Effector memory CD8-positive, alpha-beta T cell (primary cell): ENCODE measurements at places on chromosomes 3 and 15.
A peak's percentile ranks its signal among the peaks of the same experiment; 100 is the strongest.

GRCh38 chr3:3134750-3135448, 8.2 kb downstream of the TRNT1 start:
- DNase-seq, result no peak

DNA sequence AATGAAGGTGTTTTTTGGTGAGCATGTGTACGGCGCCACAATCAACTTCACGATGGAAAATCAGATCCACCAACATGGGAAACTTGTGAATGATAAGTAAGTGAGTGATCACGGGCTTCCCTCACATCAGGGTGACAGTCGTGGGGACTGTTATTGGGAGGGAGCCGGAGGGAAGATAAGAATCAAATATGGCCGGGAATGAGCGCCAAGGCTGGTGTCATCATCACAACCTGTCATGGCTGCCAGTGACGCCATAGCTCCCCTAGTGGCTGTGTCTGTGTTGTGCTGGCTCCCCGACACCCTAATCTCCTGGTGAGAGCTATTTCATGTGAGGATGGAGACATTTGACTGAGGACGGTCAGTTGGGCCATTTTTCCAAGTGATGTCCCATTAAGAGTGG, 168.5 kb downstream of the SV2B start:
- no peak for DNase-seq

DNA sequence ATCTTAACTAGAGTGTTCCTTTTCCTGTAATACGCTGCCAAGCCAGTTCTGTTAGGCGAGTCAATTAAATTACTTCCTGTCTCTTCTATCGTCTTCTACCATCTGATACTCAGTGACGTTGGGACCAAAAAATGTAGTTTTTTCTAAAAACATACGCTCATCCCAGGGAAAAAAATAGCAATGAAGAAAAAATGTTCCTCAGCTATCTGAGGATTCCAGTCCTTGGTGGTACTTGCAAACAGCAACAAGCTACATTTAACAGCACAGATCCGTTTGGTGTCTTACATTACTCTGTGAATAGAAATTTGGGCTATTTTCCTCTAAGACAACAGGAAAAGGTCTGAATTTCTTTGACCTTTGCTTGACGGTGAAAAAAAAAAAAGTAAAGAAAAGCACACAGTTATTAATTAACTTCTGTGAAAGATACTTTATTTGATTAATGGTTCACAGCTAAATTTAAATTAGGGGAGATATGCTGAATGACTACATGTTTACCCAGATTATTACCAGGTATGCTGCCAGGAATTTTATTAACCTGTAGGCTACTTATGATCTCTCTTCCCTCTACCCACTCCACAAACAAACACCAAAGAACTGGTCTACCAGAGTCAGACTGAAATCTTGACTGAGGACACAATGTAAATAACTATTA, 254.4 kb upstream of the ZPLD1 start:
- DNase-seq, result no peak

DNA sequence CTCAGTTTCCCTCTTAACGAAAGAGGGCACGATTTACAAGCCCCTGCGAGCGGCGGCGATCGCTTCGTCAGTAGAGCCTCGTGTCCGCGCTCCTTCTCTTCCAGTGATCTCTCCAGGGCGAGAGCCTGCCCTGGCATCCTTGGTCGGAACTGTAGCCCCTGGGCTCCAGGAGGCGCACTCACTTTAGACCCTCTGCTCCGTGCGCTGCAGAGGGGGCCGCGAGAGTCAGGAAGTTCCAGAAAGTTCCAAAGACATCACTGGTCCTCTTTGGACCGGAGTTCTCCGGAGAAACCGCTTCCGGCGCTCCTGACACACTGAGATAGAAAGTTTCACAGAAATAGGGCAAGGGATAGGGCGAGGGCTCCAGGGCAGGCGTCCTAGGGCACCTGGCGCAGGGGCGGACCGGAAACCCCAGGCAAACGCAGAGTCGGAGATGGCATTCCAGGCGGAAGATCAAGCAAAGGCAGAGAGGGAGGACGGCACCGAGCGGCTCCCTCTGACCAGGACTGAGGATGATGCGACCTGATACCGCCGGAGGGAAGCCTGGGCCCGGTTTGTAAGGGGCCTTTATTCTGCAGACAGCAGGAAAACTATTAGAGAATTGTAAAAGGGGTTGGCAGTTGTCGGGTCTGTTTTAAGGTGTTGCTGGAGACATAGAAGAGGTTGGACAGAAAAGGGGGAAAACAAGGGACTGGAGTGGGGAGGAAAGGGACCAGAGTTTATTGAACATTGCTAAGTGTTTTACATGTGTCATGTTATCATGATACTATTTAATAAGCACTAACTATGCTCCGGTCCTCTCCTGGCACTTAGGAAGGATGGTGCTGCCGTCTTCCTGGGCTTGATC, 1.3 kb upstream of the CPEB1 start:
- DNase-seq, result no peak

GRCh38 chr3:34863485-34863884, 775.8 kb upstream of the ARPP21 start:
- no peak for DNase-seq

- DNase-seq, result no peak
Observed at GRCh38 chr15:62164014-62164395, 1.1 kb downstream of the C2CD4B start.

- no peak for DNase-seq
Observed at GRCh38 chr3:67198374-67198773, 200.3 kb downstream of the KBTBD8 start.

DNA sequence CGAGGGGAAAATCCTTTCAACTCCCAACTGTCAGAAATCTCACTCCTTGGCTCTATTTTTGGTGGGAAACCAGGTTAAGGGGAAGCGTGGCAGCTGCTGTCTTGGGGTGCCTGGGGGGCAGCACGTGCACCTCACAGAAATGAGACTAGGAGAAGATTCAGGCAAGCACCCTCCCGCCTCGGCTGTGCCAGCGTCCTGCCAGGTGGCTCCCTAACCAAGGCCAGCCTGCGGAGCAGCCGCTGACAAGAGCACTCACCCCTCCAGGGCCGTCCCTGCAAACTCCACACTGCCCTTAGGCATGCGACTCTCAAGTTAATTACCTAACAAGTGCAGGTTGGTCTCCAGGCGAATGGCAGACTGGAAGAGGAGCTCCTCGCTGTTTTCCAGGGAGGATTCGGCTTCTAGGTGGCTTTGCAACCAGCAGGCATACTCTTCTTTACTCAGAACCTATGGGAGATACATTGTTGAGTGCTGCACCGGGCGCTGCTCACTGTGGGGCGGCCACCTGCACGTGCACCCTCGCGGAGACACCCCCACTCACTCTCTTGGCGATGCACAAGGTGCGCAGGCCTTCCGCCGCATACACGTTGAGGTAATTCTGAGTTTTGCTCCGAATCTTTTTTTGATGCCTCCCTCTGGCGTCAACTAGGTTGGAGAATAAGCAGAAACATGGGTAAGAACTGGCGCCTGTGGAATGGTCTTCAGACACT, 155.3 kb downstream of the ATP10A start:
- no peak for DNase-seq

GRCh38 chr3:155852341-155852740, 1.9 kb downstream of the SLC33A1 start:
- DNase-seq, result no peak

DNA sequence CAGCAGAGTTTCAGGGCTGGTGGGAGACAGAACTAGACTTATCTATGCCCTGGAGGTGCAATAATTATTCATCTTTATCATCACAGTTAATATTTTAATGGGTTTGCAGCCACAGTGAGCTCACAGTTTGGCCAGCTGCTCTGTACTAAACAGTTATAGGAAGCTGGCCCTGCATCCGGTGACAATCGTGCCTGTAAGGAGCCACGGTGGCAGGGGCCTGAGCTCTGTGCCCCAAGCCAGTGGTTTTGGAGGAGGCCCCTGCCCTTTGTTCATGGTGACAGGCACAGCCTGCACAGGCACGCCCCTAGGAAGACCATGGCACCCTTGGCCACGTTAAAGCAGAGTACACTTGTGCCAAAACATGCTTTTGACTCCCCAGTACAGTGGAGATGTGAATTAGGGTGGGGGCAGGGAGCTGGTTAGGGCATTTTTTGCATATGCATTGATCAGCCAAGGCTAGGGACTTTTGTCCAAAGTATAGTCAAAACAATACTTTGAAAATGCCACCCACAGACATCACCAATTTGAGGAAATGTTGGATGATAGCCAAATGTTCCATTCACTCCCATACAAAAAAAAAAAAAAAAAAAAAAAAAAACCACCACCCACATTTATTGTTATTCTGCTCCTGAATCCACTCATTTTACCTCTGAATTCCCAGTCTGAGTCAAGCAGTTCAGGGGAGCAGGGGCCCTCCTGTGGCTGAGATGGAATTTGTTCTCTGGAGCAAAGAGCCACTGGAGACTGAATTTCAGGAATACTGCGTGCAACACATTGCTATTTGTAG, 3.4 kb upstream of the RFTN1 start:
- DNase-seq, result peak; percentile 25

DNA sequence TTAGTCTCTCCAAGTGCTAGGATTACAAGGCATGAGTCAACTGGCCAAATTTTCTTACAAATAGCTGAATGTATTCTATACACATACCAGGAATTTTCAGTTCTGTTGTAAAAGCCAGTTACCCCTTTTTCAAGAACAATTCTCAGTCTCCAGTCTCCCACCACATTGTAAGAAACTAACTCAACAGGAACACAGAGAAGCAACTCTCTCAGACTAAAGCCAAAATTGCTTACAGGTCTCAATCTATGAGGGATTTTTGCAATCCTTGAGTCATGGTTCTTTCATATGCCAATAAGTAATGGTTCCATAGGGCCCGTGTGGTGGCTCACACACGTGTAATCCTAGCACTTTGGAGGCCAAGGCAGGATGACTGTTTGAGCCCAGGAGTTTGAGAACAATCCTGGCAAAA, 8.5 kb downstream of the IP6K2 start:
- DNase-seq, result no peak

DNA sequence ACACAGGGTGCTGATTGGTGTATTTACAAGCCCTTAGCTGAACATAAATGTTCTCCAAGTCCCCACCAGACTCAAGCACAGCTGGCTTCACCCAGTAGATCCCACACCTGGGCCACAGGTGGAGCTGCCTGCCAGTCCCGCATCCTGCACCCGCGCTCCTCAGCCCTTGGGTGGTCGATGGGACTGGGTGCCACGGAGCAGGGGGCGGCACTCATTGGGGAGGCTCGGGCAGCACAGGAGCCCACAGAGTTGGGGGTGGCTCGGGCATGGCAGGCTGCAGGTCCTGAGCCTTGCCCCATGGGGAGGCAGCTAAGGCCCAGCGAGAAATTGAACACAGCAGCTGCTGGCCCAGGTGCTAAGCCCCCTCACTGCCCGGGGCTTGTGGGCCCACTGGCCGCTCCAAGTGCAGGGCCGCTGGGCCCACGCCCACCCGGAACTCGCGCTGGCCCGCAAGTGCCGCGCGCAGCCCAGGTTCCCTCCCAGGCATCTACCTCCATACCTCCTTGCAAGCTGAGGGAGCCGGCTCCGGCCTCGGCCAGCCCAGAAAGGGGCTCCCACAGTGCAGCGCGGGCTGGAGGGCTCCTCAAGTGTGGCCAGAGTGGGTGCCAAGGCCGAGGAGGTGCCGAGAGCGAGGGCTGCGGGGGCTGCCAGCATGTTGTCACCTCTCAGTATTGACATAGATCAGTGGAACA, 442.7 kb downstream of the OCA2 start:
- DNase-seq, result no peak

DNA sequence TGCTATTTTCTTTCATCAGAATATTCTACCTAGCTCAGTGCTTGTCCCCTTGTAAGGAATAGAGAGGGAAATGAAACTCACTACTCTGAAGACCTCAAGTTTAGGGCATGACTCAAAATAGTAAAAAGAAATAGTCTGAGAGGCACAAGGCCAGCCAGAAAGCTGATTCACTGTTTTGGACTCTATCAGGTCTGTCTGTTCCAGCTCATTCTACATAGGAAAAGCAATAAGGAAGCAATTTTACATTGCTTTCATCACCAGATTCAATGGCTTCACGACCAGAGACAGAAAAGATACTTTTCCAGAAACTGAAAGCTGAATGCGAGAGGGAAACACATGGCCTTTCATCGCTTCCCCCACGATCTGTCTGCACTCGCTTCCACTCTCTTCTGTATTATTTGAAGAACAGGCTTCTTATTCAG, 276.0 kb downstream of the GBE1 start:
- DNase-seq, result no peak

DNA sequence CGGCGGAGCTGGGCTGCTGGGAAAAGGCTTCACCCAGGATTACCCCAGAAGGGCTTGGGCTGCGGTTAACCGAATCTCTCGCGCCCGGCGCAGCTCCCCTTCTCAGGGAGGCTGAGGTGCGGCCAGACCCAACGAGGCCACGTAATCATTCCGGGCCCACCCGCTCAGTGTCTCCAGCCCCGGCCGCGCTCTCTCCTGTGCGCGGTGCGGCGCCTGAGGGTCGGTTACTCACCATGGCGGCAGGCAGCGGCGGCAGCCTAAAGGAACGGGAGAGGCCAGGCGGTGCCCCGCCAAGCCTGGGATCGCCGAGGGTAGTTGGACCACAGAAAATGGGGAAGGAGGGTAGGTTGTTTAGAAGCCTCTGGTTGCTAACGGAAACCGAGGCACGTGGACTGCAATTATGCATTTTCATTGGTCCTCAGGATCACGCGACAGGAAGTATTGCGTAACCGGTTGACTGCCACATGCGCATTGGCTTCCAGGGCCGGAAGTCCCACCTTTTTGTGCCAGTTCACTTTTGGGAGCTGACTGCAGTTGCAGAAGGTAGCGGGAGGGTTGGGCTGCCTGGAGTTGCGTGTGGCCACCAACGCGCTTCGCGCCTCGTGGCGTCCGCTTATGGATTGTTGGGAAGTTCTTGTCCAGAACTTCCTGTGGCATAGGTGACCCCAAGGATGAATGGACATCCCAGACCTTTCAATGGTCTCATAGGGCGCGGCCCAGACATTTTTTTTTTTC, at the start of gene LZTFL1:
LZTFL1 (minus strand) TSS at position 363 of the 735 bp plus-strand sequence; CDS start at position 235, 128 bp downstream.
- DNase-seq, result peak; percentile 88

- DNase-seq, result no peak
Observed at GRCh38 chr3:38343797-38344594, 2.6 kb upstream of the XYLB start.

DNA sequence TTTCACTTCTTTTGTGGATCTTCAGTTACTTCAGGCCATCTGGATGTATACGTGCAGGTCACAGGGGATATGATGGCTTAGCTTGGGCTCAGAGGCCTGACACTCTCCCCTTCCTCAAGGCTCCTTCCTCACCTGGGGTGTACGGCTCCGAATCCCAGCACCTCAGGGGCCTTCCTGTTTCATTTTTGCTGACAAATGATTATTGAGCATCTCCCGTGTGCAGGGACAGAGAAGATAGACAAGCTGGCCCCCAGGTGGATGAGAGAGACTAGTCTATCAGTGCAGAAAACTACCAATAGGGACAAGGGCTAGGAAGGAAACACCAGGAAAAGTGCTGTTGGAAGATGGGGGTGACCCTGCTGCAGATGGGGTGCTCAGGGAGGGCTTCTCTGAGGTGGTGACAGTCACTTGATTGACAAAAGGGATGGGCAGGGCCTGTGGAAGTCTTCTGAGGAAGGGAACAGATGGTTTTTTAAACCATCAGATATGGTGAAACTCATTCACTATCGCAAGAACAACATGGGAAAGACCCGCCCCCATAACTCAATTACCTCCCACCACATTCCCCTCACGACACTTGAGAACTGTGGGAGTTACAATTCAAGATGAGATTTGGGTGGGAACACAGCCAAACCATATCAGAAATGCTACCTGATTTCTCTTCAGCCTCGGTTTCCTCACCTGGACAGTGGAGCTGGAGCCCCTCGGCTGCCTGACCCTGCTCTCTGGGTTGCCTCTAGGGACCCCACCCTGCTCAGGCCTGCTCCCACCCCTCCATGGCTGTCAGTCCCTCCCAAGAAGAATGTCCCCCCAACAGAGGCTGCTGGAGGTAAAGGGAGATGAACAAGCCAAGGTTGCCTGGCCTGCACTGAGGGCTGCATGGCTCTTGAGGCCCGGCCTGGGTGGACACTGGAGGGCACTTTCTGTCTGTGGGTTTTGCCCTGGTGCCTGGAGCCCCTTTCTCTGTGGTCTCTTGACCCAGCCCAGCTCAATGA, 37.2 kb upstream of the ACAD9 start:
- DNase-seq, result no peak
